Keratinocyte (primary cell): ENCODE measurements at places on chromosomes 7 and 10. TPM values are rescaled to one million over a fixed set of nuclear protein-coding genes. Genes with fewer than 3 reads are reported as not detected.

CALML5 gene
- 5.7 to 11.4 TPM (median 7.3 TPM) in 3 replicates for polyA plus RNA-seq

DNA sequence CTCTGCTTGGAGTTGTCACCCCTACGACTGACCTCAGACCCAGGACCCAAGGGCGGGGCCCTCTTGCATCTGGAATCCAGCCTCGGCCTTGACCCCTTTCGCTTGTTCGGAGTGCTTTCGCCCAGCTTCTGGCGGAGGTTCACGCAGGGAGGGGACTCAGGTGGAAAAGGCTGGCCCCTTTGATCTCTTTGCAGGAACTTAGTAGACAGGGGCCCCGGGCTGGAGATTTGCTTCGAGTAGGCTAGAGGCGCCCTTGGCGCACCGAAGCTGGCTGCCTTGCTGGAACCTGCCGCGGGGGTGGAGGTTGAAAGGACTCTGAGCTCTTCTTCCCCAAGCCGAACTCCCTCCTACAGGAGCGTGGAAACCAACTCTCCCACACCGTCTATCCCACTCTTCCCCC is 255.1 kb downstream of the OTUD1 start:
- peaks cover 41% of the 10 kb centered on the region for H3K27me3 ChIP-seq
- H3K4me3 ChIP-seq, result no peak overlapping the region
- H3K36me3 ChIP-seq, result no peaks in the 10 kb centered on the region

DNA sequence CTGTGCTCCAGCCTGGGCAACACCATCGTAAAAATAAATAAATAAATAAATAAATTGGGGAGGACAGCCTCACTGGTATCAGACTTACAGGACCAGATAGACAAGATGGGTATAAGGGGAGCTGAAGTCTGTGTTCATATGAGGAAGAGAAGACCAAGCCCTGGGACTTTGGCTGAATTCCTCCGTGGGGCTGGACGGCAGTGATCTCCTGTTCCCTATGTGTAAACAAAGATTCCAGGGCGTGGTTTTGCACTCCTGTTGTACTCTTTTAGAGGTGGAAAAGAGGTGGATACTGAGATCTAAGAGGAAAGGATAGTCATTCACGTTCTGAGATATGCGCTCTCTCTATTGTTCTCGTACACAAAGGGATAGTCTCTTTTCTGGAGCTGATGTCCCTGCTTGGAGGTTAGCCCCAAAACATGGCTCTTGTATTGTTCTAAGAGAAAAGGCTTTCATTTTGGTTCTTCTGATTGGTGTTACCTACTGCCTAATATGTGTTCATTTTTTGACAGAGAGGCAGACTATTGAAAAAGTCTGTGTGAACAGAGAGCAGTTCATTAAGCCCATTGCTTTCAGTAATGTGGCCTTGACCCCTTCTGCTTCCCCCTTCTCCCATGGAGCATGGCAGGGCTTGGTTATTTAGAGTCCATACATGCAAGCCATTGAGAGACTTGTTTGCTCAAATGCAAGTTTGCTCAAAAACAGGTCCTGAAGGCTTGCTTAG is 12.3 kb downstream of the KCTD7 start:
- DNase-seq, result no peak
- H3K36me3 ChIP-seq, result peaks cover 13% of the 10 kb centered on the region
- H3K4me1 ChIP-seq, result peaks cover 3% of the 10 kb centered on the region
- no peak overlapping the region for H3K4me3 ChIP-seq
- H3K27ac ChIP-seq, result no peak overlapping the region

OR2A12 gene
- polyA plus RNA-seq, result not detected in 3 replicates

- no peaks in the 10 kb centered on the region for H3K27me3 ChIP-seq
- H3K27ac ChIP-seq, result no peak overlapping the region
- no peak overlapping the region for H3K4me3 ChIP-seq
- no peaks in the 10 kb centered on the region for H3K4me1 ChIP-seq
- peaks cover 12% of the 10 kb centered on the region for H3K36me3 ChIP-seq
Observed at GRCh38 chr10:27108165-27108564, 7.9 kb upstream of the ANKRD26 start.

TRIM73 gene
- 0.21 to 0.54 TPM in 2 of 3 replicates, not detected in the other for polyA plus RNA-seq

GRCh38 chr7:125136755-125137532 is 207.3 kb upstream of the POT1 start:
- H3K4me1 ChIP-seq, result no peaks in the 10 kb centered on the region
- H3K27ac ChIP-seq, result peak overlapping the region; percentile 47

FAM200A gene
- polyA plus RNA-seq, result 5.5 to 7.6 TPM (median 5.7 TPM) in 3 replicates

DNA sequence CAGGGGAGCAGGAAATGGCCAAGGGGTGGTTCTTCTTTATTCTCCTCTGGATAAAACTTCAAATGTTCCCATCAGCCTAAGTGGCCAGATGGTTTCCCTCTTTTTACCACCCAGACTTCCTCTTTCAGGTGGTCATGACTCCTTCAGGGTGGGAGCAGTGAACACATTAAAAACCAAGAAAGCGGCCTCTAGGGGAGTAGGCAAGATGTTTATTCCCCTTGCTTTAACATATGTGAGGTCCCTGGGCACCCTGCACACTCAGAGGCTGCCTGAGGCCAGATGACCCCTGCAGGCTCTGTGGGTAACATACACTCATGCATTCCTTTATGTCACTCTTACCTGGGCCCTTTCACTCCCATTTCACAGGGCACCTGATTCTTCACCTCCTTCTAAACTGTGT is 357.4 kb downstream of the ABCA13 start:
- H3K4me1 ChIP-seq, result no peaks in the 10 kb centered on the region
- no peaks in the 10 kb centered on the region for H3K27me3 ChIP-seq
- no peak overlapping the region for H3K4me3 ChIP-seq
- no peak overlapping the region for H3K27ac ChIP-seq
- no peaks in the 10 kb centered on the region for H3K36me3 ChIP-seq
- DNase-seq, result no peak

GRCh38 chr10:47312663-47312995 is 9.6 kb upstream of the GDF2 start:
- no peak for DNase-seq
- H3K27ac ChIP-seq, result no peak overlapping the region
- H3K4me3 ChIP-seq, result no peak overlapping the region
- no peaks in the 10 kb centered on the region for H3K36me3 ChIP-seq
- H3K4me1 ChIP-seq, result peaks cover 8% of the 10 kb centered on the region

GRCh38 chr7:605661-606450 is 86.2 kb upstream of the PDGFA start:
- no peaks in the 10 kb centered on the region for H3K4me1 ChIP-seq
- H3K27me3 ChIP-seq, result no peaks in the 10 kb centered on the region

CAMK1D gene
- 0.76 to 0.97 TPM (median 0.85 TPM) in 3 replicates for polyA plus RNA-seq

PAPSS2 gene
- polyA plus RNA-seq, result 1.1 to 1.7 TPM (median 1.1 TPM) in 3 replicates
